Activated naive CD8-positive, alpha-beta T cell treated with anti-CD3 and anti-CD28 coated beads, Interleukin-2, amount 50 U/mL, for 16 hours (primary cell): ENCODE measurements at places on chromosomes 5 and 9.

DNA sequence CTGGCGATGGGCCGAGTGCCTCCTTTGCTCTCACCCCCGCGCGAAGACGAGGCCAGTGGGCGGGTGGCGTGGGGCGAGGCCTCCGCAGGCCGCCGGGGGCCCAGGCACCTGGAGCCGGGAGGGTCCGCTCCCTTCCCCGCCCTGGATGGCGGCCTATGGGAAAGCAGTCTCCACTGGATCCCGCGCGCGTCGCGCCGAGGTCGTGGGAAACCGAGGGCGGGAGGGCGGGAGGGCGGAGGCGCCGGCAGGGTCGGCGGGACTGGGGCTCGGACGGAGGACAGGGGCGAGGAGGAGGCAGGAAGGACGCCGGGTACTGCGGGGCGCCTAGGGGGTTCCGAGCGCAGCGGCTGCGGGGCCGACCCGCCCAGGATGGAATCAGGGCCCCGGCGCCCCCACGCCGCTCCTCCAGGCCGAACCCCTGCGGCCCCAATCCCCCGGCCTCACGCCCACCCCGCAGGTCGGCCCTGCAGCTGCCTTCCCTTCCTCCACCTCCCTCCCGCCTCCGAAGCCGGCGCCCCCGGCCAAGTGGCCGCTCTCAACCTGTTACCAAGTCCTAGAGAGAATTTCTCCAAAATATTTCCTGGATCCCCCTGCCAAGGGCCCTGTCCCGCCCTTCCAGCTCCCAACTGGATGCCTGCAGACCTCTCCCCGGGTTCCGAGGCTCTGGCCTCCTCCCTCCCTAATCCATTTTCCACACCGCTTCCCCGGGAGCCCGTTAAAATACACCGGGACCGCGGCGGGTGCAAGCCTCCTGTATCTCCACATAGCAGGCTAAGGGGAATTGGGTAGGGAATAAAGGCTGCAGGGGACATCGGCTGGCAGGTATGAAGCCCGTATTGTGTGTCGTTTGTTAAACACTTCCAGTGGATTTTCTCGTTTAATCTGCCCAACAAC is 146.3 kb downstream of the ERCC6L2 start:
- no peak for DNase-seq

DNA sequence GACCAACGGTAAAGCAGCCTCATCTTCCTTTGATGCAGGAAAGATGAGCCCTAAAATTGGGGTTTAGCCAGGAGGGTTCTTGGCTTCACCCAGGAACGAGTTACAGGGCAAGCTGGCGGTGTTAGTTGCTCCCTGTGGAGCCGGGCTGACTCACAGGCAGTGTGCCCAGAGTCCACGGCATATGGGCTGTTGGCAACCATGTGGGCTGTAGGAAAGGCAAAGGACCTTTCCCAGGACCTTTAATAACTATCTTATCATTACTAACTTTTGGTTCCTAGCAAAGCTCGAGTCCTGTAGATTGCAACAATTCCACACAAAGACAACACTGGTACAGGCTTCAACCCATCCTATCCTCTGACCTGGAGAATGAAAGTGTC is 29.8 kb upstream of the CLPTM1L start:
- DNase-seq = no peak

- no peak for DNase-seq
Observed at GRCh38 chr5:164235300-164235891, 730.0 kb downstream of the MAT2B start.

- no peak for DNase-seq
Observed at GRCh38 chr9:463455-464171, 248.9 kb downstream of the DOCK8 start.

- DNase-seq = no peak
Observed at GRCh38 chr5:6712142-6712576, 1.1 kb upstream of the TENT4A start.

DNA sequence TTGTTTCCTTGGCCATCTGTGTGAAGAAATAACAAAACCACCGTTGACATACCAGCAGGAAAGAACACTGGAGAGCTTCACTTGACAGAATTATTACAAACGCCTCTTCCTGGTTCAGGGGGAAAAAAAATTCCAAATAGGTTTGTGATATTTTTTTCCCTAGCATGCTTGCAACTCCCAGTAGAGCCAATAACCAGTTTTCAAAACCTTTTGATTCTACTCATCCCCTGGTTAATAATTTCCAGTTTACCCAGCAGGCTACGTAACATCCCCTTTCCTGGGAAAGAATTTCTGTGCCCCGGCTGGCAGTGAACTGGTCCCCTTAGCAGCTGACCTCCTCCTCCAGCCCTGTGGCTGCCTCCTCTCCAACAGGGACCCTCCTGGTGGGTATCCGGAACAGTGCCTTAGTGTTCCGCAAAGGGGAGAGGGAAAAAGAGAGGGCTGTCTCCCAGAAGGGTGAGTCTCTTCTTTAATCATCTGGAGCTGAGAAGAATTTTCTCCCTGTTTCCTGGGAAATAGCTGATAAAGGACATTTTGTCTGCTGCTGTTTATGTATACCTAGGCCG is 72.8 kb upstream of the BOD1 start:
- no peak for DNase-seq

DNA sequence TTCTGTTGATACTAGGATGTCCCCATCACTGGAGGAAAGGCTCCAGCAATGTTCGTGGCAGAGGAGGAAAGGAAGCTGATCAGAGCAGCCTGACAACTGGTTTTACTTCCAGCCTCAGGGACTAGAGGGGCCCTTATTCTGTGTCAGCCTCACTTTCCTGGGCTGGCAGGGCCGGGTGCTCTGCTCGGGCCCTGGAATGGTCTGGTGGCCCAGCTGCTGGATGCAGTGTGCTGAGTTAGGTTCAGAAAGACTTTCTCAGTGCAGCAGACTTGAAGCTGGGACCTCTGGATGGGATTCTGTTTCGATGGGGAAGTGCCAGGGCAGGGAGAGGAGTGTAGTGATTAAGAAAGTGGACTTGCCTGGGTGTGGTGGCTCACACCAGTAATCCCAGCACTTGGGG is 81.0 kb downstream of the MACROH2A1 start:
- no peak for DNase-seq

DNA sequence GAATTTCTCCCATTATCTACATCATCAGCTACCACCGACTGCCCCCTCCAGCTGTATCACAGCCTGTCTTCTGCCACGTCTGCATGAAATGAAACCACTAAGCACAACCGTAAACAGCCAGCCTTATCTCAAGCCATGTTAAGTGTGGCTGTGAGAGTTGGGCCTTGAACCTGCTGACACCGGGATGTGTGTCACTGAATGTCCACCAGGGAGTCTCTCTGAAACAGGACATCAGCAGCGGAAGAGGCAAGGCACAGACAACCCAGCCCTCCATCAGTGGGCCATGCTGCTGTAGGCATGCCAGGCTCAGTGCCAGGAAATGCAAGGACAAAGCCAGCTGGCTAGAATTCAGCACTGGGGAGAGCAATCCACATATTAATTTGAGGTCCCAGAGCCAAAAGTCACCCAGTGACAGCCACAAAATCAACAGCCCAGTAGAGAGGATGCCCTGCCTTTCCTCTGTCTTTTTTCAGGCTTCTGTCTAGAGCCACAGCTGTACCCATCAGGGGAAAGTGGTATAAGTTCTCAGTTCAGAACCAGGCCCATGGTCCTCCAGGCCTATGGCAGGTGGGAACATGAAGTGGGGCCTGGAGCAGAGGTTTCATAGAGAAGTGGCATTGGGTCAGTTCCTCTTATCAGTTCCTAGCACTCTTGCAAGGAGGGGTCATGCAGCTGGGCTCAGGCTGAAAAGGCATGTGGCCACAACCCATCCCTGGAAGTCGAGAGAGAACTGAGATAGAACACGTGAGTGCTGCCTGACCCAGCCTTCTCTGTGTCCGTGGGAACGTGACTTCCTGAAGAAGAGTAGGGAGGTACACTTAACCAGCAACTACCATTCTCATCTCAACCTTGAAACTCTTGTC is 199.4 kb downstream of the ESM1 start:
- DNase-seq = no peak

DNA sequence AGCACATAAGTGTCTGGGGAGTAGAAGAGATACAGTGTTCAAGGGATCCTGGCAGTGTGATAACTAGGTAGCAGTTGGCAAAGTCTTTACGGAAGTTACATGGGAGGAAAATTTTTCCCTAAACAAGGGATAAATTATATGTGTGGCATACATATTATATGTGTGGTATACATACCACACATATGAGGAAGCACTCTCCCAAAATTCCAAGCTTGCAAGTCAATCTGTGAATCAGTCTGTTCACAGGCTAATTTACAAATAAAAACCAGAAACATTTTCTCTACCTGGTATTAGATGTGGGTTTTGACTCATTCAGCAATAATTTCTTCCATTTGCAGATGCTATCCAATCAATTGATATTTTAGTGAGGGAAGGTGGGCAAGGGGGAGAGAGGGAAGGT is 110.0 kb downstream of the ISOC1 start:
- DNase-seq = no peak

DNA sequence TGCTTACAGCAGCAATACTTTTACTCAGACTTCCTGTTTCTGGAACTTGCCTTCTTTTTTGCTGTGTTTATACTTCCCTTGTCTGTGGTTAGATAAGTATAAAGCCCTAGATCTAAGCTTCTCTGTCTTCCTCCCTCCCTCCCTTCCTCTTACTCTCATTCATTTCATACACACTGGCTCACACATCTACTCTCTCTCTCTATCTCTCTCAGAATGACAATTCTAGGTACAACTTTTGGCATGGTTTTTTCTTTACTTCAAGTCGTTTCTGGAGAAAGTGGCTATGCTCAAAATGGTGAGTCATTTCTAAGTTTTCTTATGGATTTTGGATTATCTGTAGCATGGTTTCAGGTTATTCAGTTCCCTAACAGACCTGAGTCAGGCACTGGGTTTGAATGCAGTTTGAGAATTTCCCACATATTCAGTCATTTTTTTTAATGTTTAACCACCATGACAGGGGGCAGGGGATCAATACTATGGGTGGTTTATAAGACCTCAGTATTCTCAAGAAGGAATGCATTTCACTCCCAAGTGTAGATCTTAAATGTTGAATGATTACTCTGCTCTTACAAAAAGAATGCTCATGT is at the start of gene IL7R:
Gene IL7R (plus strand): TSS at position 127 of the 587 bp plus-strand sequence. CDS start 87 bp downstream, at position 214.
- DNase-seq = no peak

DNA sequence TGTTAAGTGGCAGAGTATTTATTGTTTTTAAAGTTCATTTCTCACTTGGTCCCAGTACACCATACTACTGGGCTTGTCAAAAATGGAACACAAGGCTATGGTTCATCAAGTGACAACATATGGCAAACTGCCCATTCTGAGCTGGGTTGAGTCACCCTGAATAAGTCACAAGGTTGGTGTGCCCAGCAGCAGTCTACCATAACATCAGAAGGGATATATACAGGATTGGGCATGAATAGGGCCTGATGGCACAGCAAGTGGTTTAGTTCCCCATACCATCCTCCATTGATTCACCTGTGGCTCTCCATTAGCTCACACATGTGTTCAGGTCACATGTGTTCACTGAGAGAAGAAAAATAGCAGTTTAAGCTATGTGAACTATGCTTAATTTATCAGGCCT is 249.8 kb upstream of the PRDM9 start:
- no peak for DNase-seq

DNA sequence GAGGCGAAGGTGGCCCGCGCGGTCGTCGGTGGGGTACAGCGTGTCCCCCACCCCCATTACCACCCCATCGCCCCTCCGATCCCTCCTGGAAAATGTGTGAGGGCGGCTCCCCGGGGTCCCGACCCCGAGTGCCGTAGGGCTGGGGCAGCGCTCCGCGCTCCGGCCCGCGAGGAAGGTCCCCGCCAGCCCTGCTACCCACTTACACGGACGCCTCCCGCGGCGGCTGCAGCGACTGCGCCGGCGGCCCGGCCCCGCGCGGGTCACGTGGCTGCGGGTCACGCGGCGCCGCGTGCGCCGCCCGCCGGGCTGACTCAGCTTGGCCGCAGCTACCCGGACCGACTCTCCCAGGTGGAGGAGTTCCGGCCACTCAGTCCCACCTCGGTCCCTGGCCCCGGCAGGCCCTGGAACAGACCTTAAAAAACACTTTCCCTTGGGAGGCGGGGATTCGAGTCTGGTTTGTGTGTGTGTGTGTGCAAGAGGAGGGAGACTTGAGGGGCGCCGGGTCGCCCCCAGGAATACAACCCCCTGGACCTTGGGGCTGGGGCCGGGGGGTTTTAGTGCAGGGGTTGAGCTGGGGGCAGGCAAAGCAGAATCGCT is at the start of gene GNPDA1:
Gene GNPDA1 (minus strand): TSS at position 236 of the 597 bp plus-strand sequence. CDS start 992 bp downstream, outside the sequence.
- peak; percentile 27 for DNase-seq

- no peak for DNase-seq
Observed at GRCh38 chr5:61202213-61202612, 39.9 kb upstream of the SMIM15 start.

GRCh38 chr5:17089690-17090089 is 127.7 kb upstream of the BASP1 start:
- DNase-seq = no peak

DNA sequence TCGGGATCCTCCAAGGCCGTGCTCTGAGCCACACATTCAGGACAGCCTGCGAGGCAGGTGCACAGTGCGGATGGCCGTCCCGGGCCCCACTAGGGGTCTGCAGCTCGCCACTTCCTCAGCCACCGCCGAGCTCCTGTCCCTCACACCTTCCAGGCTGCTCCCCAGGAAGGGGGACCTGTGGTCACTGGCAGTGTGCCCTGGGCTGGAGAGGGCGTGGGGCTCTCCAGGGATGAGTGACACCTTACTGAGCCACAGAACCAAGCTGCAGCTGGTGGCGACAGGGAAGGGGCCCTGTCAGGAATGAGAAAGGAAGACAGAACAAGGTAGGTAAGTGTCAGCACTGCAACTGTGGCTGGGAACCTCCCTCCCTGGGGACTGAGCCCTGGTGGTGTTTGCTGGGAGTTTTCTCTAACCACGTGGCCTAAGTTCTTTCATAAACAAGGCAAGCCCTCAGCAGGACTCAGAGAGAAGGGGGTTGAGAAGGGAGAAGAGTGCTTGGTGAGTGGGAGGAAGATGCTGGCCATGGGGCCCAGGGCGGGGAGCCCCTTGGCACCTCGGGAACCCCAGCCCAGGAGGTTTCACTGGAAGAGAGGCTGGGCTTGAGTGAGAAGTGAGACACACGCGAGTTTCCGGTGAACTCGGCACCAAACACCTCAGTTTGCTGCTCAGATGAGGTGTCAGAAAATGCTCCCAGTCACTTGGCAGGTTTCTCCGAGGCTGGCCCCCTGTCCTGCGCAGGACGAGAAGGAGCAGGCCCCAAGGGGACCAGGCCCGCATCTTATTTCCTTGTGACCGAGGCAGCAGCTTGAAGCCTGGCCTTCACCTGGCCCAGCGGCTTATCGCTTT is 5.2 kb downstream of the IL13 start:
- DNase-seq = no peak
